Brain pericyte (primary cell): ENCODE measurements at places on chromosomes 12 and 14.

GRCh38 chr12:51806896-51807295 is 41.6 kb downstream of the FIGNL2 start:
- DNase-seq, result no peak

GRCh38 chr12:133058203-133059113 is 21.1 kb downstream of the ZNF84 start:
- DNase-seq, result no peak

- DNase-seq, result no peak
Observed at GRCh38 chr12:3992945-3993344, 119.7 kb upstream of the PARP11 start.

DNA sequence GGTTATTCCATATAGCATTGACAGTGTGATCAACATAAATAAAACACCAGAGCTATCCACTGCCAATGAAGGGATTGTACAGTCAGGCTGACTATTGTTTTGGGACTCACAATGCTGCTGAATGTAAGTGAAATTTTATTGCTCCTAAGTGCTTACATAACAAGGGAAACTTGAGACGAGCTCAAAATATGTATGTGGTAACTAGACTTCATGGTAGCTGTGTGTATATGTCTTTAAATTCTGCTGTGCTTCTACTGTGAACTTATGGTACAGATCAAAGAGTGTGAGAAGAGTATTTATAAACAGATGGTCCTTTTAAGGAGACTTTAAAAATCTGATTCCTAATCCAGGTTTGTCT is 6.9 kb downstream of the FLRT2 start:
- DNase-seq, result no peak

GRCh38 chr12:104467346-104467837 is 10.6 kb downstream of the CHST11 start:
- no peak for DNase-seq

- DNase-seq, result peak; percentile 47
Observed at GRCh38 chr12:25436206-25437030, 116.7 kb downstream of the LMNTD1 start.

GRCh38 chr12:102480406-102480805 is at the start of gene IGF1:
IGF1 (minus strand) TSS chr12:102480563; CDS start chr12:102480381, 182 bp downstream.
- no peak for DNase-seq

DNA sequence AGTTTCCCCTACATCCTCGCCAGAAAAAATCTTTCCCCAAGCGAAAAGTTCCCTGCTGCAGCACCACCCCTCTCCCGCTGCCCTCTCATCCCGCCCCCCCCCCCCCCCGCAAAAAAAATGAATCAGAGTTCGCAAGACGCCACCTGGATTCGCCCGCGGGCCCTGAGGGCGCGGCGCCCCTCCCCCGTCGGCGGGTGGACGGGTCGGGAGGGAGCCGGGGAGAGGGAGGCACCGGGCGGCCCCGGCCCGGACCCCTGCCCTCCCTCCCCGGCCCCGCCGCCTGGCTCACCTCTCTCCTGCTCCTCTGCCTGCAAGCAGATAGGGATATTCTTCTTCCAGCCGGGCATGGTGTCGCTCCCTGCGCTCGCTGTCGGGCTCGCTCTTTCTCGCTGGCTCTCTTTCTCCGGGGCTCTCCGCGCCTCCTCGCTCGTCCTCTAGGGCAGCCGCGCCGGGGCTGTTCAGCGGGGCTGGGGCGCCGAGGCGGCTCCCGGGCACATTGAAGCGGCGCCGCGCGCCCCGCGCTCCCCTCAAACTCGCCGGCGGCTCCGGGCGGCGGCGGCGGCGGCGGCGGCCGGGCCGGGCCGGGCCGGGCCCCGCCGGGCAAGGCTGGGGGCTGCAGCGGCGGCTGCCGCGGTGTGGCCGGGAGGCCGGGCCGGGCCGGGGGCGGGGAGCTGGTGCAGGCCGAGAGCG is 200.3 kb upstream of the CAND1 start:
- no peak for DNase-seq

DNA sequence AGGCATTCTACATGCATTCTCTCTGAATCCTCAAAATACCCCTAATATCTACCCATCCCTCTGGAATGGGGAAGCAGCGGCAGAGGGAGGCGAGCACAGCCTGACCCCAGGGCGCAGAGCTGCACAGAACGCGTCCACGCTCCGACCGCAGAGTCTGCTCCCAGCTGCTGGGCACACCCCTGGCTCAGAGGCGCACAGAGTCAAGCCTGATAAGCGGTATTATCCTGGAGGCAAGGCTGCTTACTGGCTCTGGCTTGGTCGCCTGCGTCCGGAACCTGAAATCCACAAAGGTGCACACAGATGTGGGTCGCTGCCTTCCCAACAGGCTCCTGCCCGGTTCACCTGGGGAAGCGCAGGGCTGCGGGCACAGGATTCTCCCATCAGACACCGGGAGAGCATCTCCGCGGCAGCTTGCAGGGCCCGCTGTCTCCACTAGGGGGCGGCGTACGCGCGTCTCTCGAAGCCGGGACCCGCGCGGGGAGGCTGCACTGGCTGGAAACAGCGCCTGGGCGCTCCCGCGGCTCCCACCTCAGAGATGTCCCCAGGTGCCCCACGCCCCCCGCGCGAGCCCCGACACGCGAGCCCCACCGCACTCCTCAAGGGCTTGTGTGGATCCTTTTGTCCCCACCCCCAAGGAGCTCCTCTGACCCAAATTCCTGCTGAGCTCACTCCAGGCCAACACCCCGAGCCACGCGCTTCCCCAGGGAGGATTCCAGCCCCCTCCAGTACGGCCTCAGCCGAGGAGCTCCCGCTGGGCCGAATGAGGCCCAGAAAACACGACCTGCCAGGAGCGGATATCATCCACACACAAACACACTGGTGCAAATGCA is 120.1 kb upstream of the FZD10 start:
- DNase-seq, result no peak

- DNase-seq, result no peak
Observed at GRCh38 chr12:3728686-3729085, 24.2 kb downstream of the CRACR2A start.

GRCh38 chr14:102949062-102949800 is 26.8 kb downstream of the AMN start:
- DNase-seq, result no peak

DNA sequence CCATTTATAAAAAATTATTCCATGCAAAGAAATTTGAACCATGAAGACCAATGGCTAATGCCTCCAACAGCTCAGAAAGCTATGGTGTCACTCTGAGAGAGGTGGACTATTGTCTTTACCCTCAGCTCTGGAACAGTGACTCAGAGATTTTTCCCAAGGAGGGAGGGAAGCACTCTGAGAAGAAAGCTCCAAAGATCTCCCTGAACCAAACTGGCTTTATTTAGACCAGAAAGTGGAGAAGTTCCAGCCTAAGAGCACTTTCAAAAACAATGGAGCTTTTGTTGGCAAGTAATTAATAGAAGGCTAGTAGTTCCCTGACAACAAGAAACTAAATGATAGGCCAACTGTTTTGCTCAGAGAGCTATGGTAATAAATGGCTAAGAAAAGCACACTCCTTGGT is 599.9 kb upstream of the MDGA2 start:
- DNase-seq, result no peak

DNA sequence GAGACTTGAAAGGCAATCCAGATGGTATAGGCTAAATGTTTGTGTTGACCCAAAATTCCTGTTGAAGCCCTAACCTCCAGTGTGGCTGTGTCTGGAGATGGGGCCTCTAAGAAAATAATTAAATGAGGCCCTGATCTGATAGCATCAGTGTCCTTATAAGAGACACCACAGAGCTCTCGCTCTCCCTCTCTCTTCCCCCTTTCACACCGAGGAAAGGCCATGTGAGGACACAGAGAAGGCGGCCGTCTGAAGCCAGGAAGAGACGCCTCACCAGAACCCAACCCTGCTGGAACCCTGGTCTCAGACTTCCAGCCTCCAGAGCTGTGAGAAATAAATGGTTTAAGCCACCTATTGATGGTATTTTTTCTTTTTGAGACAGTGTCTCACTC is 87.5 kb downstream of the SCARB1 start:
- no peak for DNase-seq

GRCh38 chr12:28191051-28192048 is 1.1 kb downstream of the CCDC91 start:
- DNase-seq, result no peak

DNA sequence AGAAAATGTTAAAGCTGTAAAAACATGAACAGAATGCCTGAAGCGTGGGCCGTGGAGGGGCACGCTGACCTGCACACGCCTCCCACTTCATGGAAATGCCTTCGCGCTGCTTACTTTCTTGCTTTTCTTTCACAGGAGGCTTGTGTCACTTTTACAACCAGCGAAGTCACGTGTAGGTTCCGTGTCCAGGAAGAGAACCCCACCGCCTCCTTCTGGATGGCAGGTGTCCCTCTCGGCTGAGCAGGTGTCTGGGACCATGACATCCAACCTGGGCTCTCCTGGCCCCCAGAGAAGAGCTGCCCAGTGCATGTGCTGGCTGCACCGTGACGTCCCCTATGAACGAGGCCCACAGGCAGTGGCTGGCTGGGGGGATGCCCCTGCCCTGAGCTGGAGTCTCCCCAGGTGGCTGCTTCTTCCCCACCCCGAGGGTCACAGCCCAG is 345.0 kb upstream of the SFSWAP start:
- DNase-seq, result no peak

DNA sequence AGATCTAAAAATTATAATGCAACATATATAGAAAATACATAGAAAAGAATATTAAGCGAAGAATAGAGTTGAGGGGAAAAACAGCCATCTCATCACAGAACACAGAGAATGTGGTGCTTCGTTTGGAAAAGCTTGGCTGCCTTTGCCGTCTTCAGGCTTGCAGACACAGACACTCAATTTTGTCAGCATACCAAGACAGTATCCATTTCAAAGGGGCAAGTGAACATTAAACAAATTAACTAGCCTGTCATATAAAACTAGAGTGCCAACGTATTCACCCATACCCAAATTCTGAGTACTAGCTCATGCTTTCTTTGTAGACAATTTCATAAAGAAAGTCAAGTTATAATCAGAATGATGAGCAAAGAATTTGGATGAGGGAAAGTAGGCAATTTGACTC is 40.5 kb downstream of the DMAC2L start:
- no peak for DNase-seq

GRCh38 chr14:89422952-89423345 is 5.9 kb upstream of the FOXN3 start:
- no peak for DNase-seq

DNA sequence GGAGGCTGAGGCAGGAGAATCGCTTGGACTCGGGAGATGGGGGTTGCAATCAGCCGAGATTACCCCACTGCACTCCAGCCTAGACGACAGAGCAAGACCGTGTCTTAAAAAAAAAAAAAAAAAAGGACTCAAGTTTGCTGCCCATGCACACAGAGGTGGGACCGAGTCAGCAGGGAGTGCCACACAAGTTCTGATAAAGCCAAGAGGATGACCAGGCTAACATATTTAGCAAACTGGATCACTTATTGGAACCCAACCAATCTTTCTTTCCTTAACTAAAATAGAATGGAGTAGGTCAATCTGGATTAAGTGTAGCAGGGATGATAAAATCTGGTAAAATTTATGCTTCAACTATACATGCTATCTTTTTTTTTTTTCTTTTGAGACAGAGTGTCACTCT is 190.4 kb upstream of the FOXN3 start:
- DNase-seq, result no peak

- DNase-seq, result no peak
Observed at GRCh38 chr12:3398196-3398789, 92.7 kb upstream of the PRMT8 start.

- peak; percentile 59 for DNase-seq
Observed at GRCh38 chr12:95322326-95322725, 104.7 kb downstream of the VEZT start.

GRCh38 chr12:91836696-91837095 is 308.9 kb downstream of the BTG1 start:
- no peak for DNase-seq

GRCh38 chr12:66539431-66539830 is 139.4 kb downstream of the GRIP1 start:
- DNase-seq, result no peak

GRCh38 chr12:105671720-105672119 is 341.2 kb downstream of the C12orf75 start:
- no peak for DNase-seq

DNA sequence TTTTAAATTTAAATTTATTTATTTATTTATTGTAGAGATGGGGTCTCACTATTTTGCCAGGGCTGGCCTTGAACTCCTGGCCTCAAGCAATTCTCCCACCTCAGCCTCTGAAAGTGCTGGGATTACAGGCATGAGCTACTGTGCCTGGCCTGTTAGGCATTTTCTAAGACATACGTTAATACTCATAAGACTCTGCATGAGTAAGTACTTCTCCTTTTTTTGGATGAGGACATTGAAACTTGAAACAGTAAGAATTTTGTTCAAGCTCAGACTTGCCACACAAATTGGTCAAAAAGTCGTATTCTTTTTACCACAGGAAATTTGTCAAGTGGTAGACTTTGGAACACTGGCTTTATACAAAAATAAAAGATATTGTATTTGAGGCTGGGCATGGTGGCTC is 187.4 kb upstream of the RASSF8 start:
- no peak for DNase-seq

GRCh38 chr14:57729208-57730187 is 136.4 kb downstream of the SLC35F4 start:
- DNase-seq, result no peak
